NCI-H748 treated with DMSO at 0.1 percent for 48 hours (cell line): ENCODE measurements at places on chromosomes 3 and 15.
A peak's percentile ranks its signal among the peaks of the same experiment; 100 is the strongest.

DNA sequence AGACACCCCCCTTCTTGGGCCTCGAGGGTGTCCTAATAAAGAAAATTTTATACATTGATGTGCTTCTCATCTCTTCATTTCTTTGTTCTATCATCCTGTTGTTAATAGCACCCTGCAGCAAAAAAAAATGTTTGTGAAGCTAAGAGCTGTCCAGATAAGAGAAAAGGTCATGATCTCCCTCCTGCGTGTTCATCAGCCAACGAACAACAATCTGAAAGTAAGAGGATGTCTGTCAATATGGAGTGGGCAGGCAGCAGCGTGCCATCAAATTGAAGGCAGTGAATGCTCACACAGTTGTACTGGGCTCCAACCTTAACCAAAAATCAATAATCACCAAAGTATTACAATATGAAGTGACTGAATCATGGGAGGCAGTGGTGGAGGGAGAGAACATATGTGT is 418.6 kb upstream of the ONECUT1 start:
- no peak for DNase-seq

DNA sequence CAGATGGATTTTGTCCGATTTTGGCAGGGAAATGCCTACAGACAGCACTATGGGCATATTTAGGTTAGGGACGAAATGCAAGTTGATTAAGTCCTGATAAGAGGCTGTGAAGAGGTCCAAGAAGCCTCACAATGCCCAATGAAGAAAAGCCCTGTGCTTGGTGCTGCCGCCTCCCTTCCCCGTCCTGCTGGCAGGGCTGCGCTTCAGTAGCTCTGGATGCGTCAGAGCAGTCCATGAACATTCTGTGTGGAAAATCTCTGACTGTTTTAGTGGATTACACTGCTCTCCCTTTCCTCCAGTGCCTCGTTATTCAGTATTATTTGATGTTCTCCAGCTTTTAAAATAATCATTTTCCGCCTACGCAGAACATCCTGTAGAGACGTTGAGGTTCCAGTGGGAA is 39.6 kb downstream of the MLH1 start:
- DNase-seq, result no peak

- no peak for DNase-seq
These were observed 2.3 kb upstream of the HMCES start for GRCh38 chr3:129276385-129276784.

GRCh38 chr3:196654006-196654734 is 14.7 kb downstream of the NRROS start:
- no peak for DNase-seq

GRCh38 chr3:188941103-188941502 is 230.7 kb upstream of the TPRG1 start:
- DNase-seq, result no peak

GRCh38 chr3:126851934-126852333 is 131.0 kb upstream of the PLXNA1 start:
- DNase-seq, result no peak

DNA sequence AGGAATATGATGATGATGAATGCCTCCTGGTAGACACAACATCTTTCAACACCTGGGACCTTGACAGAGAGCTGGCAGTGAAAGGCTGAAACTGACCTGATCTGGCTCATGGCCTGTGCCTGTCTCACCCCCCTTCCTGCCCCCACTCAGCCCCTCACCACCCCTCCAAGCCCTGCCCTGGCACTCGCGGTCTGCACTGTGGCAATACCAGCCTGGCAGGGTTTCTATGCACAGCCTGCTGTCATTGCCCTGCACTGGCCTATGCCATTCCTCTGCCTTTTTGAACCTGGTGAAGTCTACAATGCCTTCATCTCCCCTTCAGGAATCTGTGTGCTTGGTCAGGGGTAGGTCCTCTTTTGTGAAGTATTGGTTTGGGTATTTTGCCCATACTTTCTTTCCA is 56.5 kb downstream of the ACAD9 start:
- DNase-seq, result no peak

DNA sequence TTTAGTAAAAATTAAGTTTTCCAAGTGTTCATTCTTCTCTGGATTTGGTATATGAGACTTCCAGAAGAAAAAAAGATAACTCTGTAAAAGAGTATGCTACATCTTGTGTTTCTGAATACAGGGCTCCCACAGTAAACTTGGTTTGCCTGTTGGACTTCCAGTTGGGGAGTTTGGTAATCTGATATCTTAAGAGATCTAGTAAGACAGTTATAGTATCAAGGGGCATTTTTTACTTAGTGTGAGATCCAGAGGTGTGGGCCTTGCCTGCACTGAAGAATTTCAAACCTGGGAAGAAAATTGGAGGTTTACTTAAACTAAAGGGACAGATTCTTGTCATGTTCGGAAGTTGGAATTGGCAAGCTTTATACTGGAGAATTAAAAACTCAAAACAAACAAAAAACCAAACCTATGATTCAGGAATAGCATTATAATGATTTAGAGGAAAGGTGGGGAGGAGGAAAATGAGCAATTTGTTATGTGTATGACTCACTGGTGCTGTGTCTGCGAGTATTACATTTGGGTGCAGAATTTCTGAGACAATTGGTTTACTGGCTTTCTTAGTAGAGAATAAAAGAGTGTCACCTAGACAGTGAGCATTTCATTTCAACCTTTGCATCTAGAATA is 58.9 kb upstream of the ULK4 start:
- DNase-seq, result no peak

DNA sequence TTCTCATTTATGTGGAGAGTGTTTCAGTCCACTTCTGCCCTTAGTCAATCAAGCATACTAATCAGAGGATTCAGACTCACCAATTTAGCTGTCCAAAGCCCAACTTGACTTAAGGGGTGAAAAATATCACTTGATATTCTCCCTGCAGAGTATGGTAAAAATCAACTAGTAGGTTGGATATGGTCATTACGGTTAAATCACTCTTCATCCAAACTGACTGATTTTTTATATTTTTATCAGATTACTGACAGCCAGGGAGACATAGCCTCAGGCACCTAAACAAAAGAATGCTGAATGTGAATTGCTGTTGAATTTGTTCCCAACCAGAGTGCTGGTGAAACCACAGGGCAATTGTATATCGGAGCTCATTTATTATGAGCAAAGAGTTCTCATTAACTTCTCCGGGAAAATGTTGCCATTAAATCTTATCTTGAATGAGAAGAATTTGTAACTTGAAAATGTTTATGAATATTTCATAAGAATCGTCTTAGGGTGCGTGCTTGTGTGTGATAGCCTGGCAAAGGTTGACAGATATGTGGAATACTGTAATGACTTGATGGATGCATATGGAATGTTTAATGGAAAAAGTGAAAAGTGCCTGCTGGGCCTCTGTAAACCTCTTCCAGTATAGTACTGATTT is 411.2 kb downstream of the NAALADL2 start:
- DNase-seq, result no peak

DNA sequence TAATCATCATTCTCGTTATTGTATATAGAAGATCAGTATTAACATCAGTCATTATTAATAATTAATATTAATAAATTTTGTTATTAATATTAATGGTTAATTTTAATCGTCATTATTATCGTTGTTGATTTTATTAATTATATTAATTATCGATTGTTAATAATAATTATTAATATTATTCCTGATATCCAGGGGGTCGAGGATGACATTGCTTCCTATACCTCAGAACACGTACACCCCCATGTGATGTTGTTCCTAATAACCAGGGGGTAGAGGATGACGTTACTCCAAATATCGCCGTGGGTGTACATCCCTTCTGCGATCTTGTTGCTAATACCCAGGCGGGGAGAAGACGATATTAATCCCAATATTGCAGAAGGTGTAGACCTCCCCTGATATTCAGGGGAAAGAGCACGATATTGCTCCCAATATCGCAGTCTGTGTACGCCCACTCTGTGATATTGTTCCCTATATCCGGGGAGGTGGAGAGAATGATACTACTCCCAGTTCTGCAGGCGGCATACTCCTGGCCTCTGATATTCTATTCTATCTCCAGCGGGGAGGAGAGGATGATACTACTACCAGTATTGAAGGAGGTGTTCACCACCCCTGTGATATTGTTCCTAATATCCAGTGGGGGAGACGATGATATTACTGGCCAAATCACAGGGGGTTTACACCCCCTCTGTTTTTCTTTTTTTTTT is 22.3 kb upstream of the BMF start:
- DNase-seq, result no peak

GRCh38 chr3:131151-131888 is 65.2 kb upstream of the CHL1 start:
- peak; percentile 84 for DNase-seq

DNA sequence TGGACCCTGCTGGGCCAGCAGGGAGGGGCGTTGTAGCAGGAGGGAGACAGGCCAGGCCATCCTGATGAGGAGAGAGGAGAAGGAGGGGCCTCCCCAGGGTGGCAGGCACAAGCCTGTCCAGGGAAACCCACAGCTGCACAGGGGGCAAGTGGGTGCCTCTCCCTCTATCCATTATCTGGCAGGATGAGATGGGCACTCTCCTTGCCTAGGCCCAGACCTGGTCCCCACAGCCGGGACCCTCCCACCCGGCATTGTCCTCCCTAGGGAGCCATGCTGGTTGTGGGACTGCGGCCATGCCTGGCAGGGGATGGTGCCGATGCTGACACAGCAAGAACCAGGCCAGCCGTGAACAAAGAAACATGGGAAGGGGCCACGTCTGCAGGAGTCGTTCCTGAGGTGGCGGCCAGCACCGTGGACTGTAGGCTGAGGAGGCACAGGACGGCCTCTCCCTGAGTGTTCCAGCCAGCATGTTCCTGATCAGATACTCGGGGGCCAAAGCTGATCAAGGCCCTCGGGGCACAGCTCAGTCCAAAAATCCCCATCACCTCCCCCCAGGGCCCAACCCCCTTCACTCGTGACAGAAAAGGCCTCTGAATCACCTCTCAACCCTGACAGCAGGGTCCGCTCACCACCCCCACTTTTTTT is 19.2 kb upstream of the CYP11A1 start:
- no peak for DNase-seq

DNA sequence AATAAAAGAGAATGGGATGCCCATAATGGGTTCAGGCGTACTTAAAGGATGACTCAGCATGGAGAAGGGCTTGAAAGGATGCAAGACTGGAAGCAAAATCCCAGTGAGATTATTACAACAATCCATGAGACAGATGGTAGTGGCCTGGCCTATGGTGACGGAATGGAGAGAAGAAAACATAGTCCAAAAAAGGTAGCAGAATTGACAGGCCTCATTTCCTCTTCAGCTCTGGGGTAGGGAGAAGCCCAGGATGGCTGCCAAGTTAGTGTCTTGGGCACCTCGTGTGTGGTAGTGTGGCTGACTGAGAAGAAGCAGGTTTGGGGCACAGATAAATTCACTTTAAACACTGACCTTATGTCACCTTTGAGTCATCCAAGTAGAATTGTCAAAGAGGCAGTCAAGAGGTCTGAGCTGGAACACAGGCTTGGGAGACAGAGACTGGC is 18.1 kb downstream of the MB21D2 start:
- DNase-seq, result no peak

DNA sequence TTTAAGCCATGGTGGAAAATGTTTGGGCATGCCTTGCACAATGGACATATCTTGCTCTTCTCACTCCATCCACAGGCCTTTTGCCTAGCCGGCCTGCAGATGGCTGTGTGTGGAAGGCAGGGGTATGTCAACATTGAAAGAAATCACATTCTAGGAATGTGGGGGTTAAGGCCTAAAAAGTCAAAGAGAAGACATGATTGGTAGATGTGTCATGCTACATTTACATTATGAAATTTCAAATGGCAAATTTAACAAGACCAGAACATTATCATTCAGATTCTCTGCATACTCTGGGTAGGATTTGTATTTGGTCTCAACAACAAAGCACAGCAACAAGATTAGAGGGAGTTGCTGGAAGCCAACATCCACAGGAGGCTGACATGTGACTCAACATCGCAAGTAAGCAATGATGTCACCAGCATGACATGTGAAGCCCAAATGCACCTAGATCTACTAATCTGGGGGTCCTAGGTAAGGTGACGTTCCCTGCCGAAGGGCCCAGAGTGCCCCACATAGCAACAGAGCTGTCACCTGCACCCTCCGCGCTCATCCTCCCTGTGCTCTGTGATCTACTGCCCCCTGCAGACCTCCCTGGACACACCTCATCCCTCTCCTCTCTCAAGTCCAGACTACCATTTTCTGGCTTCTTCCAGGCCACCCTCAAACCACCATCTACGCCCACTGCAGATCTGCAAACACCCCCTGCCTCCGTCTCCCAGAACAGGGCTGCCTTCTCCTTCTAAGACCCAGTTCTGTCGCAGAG is 39.4 kb downstream of the CLDN18 start:
- no peak for DNase-seq

- no peak for DNase-seq
These were observed 59.2 kb upstream of the OSBPL11 start for GRCh38 chr3:125654526-125654925.

DNA sequence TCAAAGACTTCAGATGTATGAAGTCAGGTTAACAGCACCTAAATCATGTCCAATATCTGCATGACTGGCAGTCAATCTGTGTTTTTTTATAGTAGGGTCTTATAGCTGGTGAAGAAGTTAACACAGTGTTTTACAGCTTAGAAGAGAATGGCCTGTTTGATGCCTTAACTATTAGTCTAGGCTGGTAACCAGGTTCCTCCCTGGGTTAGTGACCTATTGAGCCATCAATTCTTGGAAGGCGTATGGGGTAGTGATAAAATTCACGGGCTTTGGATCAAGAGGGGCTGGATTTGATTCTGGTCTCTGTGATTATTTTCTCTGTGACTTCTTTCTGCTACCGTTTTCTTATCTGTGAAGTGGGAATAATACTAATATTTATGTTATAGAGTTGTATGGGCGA is 16.0 kb upstream of the TNFSF10 start:
- DNase-seq, result no peak

DNA sequence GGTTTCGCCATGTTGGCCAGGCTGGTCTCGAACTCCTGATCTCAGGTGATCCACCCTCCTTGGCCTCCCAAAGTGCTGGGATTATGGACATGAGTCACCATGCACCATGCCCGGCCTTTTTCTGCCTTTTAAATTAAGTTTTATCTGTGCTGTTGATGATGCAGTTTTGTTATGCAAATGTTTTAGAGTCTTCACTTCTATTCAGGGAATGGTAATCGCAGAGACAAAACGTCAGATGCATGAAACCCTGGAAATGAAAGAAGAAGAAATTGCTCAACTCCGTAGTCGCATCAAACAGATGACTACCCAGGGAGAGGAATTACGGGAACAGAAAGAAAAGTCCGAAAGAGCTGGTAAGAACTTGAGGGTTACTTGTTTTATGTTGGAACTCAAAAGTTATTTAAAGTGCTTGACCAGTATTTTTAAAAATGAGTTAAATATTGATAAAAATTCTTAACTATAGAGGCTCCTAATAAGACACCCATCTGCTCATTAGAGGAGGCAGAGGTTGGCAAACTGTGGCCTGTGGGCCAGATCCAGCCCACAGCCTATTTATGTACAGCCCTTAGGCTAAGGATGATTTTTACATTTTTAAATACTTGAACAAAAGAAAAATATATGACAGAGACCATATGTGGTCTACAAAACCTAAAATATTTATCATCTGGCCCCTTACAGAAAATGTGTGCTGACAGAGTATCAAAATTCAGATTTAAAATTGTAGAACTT is 127.8 kb upstream of the LRRFIP2 start:
- DNase-seq, result no peak

- no peak for DNase-seq
These were observed 156.2 kb upstream of the NR2E3 start for GRCh38 chr15:71654042-71654719.

GRCh38 chr3:183664913-183665381 is 29.5 kb downstream of the KLHL24 start:
- DNase-seq, result no peak
